Left ventricle myocardium inferior (tissue), 1 donor: ENCODE measurements at places on chromosomes 2 and 18.

GRCh38 chr2:179884193-179884592 lies 22.8 kb upstream of the ZNF385B start:
- DNase-seq: no peak

- DNase-seq: no peak
Observed at GRCh38 chr18:55345103-55345950, 242.7 kb downstream of the TCF4 start.

DNA sequence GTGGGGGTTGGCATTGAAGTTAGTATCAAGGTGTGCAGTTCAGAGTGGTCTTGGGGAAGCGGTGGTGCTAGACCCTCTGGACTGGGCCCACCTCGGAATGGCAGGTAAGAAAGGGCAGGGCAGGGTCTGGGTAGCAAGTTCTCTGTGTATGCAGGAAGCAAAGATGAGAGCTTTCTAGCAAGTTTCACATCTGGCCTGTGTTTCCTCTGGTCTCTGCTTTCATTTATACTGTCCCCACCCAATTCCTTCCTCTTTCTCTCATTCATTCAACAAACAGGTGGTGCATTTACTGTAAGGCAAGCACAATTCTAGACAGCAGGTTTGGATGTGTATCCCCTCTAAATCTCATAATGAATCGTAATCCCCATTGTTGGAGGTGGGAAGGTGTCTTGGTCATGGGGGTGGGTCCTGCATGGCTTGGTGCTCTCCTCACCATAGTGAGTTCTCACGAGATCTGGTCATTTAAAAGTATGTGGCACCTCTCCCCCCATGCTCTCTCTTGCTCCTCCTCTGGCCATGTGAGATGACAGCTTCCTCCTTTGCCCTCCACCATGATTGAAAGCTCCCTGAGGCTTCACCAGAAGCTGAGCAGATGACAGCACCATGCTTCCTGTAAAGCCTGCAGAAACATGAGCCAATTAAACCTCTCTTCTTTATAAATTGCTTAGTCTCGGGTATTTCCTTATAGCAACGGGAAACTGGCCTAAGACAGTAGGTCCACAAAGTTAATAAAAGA lies 51.8 kb downstream of the PKDCC start:
- no peak for DNase-seq

GRCh38 chr2:231010201-231010730 lies 14.3 kb downstream of the SPATA3 start:
- DNase-seq: no peak

- no peak for DNase-seq
Observed at GRCh38 chr2:221293949-221294742, 278.0 kb downstream of the EPHA4 start.

- DNase-seq: peak; percentile 78
Observed at GRCh38 chr2:219418155-219419011, at the start of gene DES. TSS of gene DES (plus strand) at chr2:219418377. CDS start at chr2:219418463, 86 bp downstream.

DNA sequence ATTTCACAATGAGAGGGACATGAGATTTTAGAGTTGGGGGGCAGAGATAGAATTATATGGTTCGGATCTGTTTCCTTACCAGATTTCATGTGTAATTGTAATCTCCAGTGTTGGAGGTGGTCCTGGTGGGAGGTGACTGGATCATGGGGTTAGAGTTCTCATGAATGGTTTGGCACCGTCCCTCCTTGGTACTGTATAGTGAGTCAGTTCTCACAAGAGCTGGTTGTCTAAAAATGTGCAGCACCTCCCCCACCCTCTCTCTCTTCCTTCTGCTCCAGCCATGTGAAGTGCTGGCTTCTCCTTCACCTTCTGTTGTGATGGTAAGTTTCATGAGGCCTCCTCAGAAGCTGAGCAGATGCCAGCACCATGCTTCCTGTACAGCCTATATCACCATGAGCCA lies 138.1 kb downstream of the SCG2 start:
- DNase-seq: no peak

DNA sequence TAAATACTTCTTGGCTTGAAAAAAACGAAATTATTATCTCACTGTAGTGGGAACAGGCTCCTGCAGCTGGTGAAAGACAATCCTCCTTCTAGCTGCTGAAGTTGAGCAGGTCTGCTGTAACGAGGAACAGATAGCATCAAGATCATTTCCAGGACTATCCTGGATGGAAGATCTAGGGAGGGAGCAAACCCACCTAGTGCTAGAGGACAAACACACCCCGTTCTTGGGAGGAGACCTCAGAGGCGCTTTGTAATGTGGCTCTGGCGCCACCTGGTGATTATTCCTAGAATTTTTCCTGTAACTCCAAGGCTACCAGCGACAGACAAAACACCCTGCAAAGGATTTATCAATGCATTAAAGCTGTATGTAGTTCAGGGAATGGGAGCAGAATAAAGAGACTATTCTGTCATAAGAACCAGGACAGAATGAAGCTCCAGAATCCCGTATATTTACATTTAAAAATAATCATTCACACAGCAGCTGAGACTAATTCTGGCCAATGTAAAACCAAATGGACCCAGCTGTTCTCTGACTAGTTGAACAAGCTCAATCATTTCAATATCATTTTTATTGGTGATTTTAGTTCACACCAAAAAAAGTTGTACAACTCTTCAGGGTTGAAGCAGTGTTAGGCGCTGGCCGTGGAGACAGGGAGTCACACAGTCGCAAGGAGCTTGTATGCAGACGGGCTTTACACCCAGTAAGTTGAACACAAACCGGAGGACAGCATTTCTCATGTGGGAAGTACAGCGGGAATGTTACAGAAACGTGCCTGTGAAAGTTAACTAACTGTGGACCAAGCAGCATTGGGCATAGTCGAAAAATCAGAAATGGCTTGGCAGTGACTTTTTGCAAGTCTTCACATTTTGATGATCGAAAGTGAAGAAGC lies 290.3 kb downstream of the TRIB2 start:
- DNase-seq: peak; percentile 23

DNA sequence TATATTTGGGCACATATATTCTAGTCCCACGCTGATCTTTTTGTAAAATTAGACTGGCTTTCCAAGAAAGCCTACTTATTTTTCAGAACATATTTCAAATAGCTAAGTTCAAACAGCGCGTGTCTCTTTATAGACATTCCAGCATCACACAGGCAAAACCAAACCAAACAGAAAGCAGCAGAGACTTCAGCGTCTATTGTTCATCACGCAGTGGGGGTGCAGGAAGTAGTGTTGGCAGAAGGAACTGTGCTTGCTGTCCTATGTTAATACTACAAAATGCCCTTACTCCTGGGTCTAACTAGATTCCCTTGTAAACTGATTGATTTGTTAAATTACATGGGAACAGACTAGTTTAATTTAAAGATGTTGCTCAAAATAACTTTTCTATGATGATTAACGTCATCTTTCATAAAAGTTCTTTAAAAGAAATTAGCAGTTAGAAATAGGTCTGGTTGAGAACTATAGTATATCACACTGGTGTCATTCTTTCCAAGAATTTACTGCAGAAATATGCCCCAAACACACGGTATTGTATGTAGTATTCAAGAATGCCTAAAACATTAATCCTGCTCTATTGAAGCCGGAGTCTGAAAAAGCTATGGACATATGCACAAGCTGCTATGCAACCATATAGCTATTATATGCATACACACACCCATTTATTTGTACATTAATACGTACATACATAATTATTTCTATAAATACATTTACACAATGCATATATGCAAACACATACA lies 436.3 kb downstream of the CBLN2 start:
- DNase-seq: no peak

- peak; percentile 31 for DNase-seq
Observed at GRCh38 chr2:227871375-227871791, at the start of gene DAW1. TSS of gene DAW1 (plus strand) at chr2:227871631. CDS start at chr2:227871690, 59 bp downstream.

- no peak for DNase-seq
Observed at GRCh38 chr2:237863689-237864443, 4.4 kb downstream of the RAMP1 start.

GRCh38 chr2:150142561-150142960 lies 344.9 kb downstream of the RND3 start:
- DNase-seq: no peak

- DNase-seq: no peak
Observed at GRCh38 chr2:216606551-216607276, 26.5 kb upstream of the IGFBP2 start.

DNA sequence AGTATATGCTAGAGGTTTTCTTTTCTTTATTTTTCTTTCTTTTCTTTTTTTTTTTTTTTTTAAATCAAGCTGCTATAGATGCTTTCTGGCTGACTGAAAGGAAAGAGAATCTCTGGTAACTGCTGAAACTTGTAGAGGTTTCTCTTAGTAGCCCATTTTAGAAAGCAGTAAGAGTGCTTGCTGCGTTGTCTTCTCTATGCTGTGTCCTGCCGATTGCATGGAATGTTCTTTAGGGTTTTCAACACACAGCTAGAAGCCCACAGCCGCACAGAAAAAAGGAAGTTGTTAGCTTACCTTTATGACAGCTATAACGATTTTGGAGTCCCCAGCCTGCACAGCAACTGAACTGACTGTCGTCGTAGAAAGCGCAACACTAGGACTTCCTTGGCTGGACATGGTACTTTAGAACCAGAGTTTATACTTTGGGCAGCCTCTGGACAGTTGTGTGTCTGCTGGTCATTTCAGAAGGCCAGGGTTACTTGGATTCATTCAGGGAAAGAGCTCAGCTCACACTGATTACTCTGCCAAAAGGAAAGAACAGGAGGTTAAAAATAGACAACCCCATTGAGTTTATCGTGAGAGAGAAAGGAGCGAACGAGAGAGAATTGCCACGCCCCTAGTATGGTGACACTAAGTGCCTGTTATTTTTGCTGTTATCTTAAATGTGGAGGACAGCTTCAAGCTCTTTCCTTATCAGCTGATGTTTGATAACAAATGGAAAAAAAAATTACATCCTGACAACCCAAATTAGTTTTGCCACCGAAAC lies at the start of gene CCDC141:
Gene CCDC141, minus strand, starts transcription at position 592 of the 766 bp plus-strand sequence. Its CDS starts 196 bp downstream, at position 396.
- no peak for DNase-seq

- DNase-seq: no peak
Observed at GRCh38 chr2:195450552-195451113, 206.4 kb upstream of the SLC39A10 start.

DNA sequence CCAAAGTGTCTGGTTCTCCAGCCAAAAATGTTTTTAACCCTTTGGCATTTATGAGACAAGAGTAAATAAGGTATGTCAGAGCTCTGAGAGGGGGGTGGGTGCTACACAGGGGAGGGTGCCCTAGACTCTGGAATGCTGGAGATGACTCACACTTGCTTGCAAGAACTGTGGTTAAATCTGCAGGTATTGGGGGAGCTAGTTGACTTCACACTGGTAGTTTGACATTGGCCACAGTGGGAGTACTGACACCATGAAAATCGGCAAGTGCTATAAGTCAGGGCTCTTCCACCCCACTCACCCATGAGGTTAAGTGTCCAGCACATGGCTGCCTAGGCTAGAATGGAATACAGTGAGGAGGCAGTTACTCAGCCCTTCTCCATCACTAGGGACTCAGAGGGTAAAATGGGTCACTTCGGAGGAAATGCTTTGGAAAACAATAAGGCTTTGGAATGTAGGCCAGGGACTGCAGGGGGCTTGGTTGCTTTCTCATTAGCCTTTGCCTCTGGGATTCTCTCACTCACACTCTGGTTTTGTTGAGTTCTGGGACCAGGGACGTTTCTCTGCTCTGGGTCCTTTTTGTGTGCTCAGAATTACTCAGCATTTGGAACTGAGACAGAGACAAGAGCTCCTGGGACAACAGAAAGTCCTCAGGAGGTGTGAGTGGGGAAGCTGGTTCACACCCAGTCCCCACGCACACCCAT lies 91.6 kb downstream of the ACKR3 start:
- DNase-seq: no peak

DNA sequence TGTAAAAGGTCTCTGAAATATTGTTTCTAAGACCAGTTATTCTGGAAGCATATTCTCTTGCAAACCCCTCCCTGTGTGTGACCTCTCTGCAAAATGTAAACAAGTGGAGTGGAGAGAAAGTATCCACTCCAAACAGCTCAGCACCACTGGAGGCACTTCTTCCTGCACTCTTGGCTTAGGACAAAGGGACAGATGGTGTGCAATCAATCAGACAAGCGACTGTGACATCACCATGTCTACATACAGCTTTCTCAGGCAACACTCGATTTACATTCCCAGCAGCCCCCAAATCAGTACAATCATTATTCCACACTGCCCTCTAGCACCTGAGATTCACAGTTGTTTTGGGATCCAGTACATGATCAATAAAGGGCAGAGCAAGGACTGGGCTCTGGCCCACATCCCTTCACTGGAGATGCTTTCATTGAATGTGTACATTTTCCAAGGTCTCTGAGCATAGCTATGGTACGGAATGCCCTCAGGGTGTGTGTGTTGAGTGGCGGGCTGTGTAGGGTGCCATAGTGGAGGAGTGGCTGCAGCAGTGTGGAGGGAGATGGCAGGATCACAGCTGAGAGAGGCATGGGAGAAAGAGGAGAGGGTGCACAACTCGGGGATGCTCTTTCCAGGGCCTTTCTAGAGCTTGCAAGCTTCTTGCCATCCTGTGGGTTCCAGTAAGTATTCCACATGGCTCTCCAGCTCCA lies 311.8 kb upstream of the ST6GAL2 start:
- DNase-seq: no peak

- DNase-seq: no peak
Observed at GRCh38 chr2:206713746-206714145, 4.5 kb downstream of the DYTN start.

- DNase-seq: no peak
Observed at GRCh38 chr2:157414050-157414449, 29.8 kb downstream of the CYTIP start.

- no peak for DNase-seq
Observed at GRCh38 chr18:13159579-13159978, 59.0 kb upstream of the LDLRAD4 start.

GRCh38 chr18:57004366-57005121 lies 142.3 kb upstream of the BOD1L2 start:
- no peak for DNase-seq

DNA sequence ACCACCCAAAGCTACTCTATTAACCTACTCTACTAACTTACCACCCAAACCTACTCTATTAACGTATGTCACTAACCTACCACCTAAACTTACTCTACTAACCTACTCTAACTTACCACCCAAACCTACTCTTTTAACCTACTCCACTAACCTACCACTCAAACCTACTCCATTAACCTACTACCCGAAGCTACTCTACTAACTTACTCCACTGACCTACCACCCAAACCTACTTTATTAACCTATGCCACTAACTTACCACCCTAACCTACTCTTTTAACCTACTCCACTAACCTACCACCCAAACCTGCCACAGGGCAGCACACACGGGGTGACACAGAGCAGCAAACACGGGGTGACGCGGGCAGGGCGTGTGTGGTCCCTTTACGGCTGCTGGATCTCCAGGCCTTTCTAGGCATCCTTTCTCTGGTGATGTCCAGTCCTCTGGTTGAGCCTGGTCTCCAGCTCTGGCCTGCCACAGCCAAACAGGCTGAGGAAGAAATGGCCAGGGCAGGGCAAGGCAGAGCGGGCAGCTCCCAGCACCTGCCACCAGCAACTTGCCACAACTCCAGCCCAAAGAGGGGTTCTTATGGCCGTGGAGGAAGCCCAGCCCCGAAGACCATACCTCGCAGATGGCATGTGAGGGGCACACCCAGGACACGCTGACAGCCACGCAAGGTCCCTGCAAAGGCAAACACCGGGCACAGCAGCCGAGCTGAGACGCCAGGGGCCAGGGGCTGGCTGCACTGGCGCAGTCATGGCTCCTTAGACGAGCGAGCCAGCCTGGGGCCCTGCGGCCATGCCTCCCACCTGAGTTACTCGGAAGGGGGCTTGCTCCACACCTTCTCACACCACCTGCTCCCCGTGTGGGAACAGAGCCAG lies 25.7 kb downstream of the PXDN start:
- no peak for DNase-seq

GRCh38 chr2:234269769-234270204 lies 219.3 kb downstream of the SPP2 start:
- DNase-seq: no peak

GRCh38 chr18:75441896-75442295 lies 14.4 kb upstream of the SMIM21 start:
- no peak for DNase-seq

- no peak for DNase-seq
Observed at GRCh38 chr2:207403950-207404349, 125.8 kb upstream of the CREB1 start.
